NCI-H1436 treated with DMSO at 0.1 percent for 48 hours (cell line): ENCODE measurements at places on chromosomes 6 and 20.

GRCh38 chr6:85008296-85009009 is 244.1 kb upstream of the TBX18 start:
- no peak for DNase-seq

GRCh38 chr6:155154158-155154830 is 109.5 kb upstream of the CLDN20 start:
- DNase-seq, result no peak

DNA sequence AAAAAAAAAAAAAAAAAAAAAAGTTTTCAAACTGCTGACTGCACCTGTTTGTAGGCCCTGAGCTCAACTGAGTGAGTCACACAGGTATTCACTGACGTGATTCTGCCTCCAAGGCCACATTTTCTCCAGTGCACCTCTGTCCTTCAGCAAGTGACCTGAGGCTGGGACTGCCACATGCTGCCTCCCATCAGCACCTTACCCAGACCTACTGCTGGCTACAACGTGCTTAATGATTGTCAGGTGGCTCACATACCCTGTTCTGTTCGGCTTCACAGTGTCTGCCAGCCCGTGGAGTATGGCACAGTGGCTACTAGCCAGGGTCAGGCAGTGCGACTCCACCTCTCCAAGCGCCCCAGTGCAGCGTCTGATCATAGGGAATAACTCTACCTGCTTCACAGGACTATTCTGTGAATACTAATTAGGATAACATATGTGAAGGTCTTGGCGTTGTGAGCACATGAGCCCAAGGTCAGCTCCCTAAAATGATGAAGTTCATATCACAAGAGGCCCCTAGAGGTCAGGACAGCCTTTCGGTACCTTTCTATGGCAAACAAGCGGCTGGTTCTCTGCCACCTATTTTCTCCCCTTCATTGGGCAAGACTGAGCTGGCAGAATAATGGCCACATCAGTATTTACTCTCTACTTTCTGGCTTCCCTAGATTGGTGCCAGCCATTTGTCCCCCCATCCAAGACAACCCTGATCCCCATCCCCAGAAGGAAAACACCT is 28.1 kb downstream of the RIPOR3 start:
- DNase-seq, result no peak

DNA sequence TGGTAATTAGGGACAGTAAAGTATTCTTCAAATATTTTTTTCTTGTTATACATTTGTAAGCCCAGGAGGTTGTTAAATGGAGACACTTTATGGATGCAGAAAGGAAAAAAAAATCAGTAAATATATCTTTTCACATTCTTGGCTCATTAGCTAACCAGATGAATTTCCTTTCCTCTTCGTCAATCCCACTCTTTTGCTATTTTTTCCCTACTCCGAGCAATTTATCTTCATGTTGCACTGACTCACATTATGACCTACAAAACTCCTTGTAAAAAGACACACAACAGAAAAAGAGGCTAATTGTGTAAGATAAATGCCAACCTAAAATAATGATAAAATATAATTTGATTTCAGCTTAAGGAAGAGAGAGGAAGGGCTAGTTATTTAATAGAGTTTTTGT is 472.9 kb upstream of the ZNF337 start:
- no peak for DNase-seq
